Colonic mucosa (tissue), 4 donors: ENCODE measurements at places on chromosomes 5 and 9. TPM values are rescaled to one million over a fixed set of nuclear protein-coding genes. Genes with fewer than 3 reads are reported as not detected.

GRCh38 chr5:1104327-1105006, 7.4 kb downstream of the SLC12A7 start:
- DNase-seq: no peak

DNA sequence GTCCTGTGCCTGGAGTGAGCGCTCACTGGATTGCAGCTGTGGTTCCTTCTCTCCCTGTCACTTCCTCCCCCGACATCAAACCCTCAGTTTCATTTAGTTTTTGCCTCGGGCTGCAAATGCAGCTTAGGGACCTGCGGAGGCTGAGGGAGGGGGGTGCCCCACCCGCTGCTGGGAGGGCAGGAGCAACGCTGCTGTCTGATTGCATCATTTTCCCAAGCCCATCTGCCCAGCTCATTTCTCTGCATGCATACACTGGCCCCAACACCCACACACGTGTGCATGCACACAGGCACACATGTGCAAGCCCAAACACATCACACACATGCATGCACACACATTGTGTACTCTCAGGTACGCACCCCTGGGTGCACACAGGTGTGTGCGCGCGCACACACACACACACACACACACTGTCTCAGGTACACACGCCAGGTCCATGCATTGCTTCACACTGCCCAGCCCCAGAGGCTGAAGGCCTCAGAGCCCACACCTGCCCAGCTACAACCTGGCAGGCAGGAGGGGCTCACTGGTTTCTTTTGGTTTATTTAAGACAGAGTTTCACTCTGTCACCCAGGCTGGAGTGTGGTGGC, 3.4 kb downstream of the ASS1 start:
- no peak for DNase-seq

DNA sequence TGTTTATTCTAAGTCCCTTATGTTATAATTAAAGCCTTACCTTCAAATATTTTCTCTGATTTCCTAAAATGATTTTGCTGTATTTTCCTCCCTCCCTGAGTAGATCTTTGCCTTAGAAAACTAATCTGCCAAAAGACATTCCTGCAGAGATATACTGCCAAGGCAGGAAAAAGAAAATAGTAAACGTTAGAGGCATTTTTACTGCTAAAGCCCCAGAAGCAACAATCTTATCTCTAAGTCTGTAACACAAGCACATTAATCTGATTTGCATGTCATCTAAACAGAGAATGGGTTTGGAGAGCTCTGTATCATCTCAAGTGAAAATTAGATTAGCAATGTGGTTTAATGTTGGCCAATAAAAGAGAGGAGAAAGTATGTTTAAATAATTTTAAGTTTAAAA, 847.7 kb downstream of the MAT2B start:
- no peak for DNase-seq

The CCNI2 gene
- 22.9 TPM for total RNA-seq

DNA sequence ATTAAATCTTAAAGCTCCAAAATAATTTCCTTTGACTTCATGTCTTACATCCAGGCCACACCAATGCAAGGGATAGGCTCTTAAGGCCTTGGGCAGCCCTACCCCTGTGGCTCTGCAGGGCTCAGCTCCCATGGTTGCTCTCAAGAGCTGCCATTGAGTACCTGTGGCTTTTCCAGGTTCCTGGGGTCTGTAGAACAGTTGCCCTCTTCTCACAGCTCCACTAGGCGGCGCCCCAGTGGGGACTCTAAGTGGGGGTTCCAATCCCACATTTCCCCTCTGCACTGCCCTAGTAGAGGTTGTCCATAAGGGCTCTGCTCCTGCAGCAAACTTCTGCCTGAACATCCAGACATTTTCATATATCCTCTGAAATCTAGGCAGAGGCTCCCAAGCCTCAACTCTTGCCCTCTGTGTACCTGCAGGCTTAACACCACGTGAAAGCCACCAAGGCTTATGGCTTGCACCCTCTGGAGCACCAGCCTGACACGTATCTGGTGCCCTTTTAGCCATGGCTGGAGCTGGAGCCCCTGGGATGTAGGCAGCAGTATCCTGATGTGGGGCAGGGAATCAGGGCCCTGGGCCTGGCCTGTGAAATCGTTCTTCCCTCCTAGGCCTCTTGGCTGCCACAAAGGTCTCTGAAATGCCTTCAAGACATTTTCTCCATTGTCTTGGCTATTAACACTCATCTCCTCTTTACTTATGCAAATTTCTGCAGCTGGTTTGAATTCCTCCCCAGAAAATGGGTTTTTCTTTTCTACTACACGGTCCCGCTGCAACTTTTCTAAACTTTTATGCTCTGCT, 185.1 kb downstream of the SMARCA2 start:
- DNase-seq: no peak

DNA sequence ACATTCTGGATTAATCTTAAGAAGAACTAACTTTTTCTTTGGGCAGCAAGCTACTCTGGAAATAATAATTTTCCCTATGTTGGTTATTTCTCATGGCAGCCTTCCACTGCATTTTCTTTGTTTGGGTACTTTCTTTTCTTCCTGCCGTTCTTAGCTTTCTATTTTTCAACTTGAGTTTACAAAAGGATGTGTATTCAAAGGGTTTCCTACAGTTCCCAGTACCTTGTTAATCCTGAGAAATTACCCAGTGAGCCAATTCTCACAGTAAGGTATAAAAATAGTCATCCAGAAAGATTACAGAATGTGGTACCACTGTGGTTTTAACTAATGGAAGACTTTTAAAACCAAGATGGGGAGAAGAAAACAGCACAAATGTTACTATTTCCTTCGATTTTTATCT, 20.2 kb downstream of the GPR21 start:
- DNase-seq: no peak

- no peak for DNase-seq
Observed at GRCh38 chr9:95854386-95855020, 21.0 kb upstream of the ERCC6L2 start.

DNA sequence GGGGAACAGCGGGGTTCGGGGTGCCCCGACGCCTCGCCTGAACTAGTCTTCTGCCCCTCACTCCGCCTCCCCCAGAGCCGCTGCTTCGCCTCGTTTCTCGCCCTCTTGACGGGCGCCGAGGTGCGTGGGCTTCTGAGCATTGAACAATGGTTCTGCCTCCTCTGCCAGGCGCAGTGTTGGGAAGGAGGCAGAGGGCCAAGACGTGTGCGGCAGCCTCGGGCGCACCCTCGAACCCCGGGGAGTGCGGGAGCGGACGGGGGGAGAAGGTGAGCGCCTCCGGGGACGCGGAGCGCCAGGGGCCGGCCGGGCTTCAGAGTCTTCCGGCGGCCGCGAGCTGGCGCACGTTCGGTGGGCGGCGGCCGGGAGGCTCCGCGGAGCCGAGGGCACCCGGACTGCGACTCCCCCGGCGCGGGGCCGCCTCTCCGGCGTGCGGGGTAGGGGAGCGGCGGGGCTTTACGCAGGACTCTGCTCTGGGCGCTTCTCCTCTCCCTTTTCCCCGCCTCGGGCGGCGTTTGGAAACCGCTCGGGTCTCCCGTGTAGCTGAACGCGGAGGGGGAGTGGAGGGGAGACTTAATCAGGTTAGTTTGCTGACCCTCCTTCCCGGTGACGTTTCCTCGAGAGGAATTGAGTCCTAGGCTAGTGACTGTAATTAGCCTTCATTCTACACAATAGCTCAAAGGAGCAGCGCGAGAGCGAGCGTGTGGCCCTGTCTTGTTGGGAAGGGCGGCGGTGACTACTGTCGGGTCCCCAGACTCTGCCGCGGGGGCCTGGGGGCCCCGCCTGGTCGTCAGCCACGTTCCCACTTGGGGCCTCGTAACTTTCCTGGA, 1.1 kb downstream of the VLDLR start:
- DNase-seq: peak; percentile 39

DNA sequence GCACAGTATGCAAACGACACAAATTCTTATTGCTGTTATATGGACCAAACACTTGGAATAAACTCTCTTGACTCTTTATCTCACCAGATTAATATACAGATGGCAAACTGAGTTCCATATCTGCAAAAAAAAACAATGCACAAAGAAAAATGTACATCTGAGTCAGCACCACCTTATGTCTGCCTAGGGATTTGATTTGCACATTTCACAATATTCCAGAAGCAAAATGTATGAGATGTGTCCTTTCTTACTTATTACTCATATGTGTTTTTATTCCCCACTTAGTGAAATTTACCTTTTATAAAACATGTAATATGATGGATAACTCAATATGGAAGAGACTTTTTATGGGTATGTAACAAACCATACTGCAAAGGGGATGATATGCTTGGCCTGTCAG, 236.9 kb downstream of the GLIS3 start:
- DNase-seq: no peak

- peak; percentile 12 for DNase-seq
Observed at GRCh38 chr5:172498431-172499129, 44.3 kb upstream of the SH3PXD2B start.

GRCh38 chr5:123835421-123835820, 323.4 kb downstream of the CSNK1G3 start:
- no peak for DNase-seq

The OR2S2 gene
- total RNA-seq: not detected

The LPAR1 gene
- 20.2 TPM for total RNA-seq

The C1QTNF2 gene
- 1.0 TPM for total RNA-seq

DNA sequence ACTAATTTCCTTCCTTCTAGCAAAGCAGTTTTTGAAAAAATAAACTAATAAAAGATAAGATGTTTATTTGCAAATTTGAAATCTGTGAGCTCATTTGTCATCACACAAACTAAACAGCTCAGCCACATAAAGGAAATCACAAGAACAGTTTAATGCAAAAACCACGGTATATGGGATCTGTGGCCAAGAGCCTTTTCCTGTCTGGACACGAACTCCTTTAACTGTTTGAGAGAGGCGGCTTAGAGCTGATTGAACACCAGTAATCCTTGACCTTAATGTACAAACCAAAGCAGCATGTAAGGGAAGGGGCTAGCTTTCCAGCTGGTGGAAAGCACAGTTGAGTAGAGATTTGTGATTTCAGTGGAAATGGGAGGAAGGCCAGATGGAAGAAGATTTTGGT, 66.3 kb upstream of the SPINK5 start:
- DNase-seq: no peak

DNA sequence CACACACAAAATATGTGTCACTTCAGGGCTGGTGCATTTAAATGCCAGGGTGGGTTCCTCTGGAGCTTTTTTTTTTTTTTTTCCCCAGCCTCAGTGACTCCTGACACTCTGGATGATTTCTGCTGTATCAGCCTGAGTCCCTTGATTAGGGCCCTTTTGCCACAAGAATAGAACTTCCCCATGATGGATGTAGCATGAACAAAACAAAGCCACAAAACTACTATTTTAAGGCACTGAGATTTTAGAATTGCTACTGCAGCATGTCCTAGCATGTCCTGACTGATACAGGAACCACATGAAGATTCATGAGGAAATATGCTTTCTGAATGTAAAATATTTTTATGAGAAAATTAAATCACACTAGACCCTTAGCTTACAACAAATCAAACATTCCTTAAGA, 13.9 kb upstream of the ADGRD2 start:
- no peak for DNase-seq

DNA sequence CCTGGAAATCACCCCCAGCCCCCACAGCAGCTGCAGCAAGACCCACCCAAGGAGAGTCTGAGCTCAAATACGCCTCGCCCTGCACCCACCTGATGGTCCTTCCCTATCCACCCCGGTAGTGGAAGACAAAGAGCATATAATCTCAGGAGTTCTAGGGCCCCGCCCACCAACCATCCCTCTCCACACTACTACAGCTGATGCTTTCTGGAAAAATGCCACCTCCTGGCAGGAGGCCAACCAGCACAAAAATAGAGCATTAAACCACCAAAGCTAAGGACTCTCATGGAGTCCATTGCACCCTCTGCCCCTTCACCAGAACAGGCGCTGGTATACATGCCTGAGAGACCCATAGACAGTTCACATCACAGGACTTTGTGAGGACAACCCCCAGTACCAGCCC, 22.5 kb upstream of the NIPSNAP3A start:
- no peak for DNase-seq

The ITK gene
- total RNA-seq: 1.4 TPM

DNA sequence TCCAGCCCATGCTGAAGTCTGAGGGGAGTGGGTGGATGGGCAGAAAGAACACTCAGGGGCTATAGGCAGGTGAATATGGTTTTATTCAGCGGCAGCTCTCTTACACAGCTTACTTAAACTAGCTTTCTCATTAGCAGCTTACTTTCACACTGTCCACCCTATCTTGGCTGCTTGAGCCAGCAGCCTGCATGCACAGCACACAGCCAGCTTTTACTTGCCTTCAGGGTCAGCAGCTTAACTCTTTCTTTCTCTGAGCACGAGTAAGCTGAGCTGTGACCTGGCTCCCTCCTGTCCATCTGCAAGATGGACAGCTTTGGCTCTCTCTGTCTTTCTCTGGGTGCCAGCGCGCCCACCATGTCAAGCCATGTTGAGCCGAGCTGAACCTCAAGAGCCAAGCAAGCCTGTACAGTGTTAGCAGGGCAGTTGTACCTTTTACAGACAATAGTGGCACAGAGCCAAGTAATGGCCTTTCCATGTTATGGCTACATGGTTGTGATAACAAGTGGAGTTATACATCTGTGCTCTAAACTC, 1054.9 kb downstream of the PTPRD start:
- DNase-seq: no peak

GRCh38 chr5:169085212-169085611, 215.7 kb downstream of the SLIT3 start:
- DNase-seq: no peak

The DAB2IP gene
- 126 TPM for total RNA-seq

DNA sequence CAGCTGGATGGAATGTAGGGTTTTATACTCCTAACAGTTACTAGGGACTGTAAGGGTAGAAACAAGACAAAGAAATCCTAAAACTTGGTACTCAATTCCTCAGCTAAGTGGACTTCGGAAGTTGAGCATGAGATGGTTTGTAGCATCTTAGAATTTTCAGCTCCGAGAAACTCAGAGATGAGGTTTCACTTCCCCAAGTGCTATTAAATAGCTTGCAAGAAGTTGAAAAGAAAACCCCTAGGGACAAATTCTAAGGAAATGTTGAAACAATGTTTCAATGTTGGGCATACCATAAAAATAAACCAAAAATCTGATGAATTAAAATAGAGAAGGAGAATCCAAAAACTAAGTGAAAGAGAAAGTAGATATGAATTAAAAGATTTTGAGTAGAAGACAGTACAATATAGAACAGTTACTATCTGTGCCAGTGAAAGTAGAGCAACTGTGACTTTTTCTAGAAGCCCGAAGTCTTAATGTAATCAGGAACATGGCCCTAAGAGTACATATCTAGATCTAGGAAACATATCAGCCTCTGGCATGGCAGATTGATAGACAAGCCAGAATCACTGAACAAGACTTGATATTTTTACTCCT, 308.6 kb upstream of the RGMB start:
- DNase-seq: no peak

The MCC gene
- 3.1 TPM for total RNA-seq

DNA sequence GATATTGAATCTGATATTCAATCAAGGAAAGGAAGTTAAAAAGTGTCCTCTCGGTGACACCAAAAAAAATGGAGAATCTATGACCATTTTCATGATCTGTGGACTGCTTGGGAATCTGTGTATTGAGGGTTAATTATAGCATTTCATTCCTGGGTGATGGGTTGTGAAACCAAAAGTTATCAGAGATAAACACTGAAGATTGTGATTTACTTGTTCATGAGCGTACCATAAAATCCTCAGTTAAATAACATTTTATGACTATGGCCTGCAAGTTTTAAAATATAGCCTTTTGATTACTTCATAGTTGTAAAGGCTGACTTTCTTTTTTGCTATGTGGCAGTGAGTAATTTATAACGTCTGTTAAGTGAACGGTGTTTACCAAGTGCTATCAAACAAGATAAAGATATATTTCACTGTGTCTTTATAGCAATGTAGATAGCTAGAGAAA, 267.9 kb upstream of the SEMA6A start:
- no peak for DNase-seq

The CORO2A gene
- total RNA-seq: 68.1 TPM

The MYMK gene
- total RNA-seq: not detected
